Stimulated activated CD8-positive, alpha-beta memory T cell treated with anti-CD3 and anti-CD28 coated beads, Interleukin-15, amount 100 ng/mL, for 24 hours (primary cell): ENCODE measurements at places on chromosomes 4 and X.

GRCh38 chr4:185238215-185238681 is 28.9 kb downstream of the SNX25 start:
- DNase-seq: no peak

DNA sequence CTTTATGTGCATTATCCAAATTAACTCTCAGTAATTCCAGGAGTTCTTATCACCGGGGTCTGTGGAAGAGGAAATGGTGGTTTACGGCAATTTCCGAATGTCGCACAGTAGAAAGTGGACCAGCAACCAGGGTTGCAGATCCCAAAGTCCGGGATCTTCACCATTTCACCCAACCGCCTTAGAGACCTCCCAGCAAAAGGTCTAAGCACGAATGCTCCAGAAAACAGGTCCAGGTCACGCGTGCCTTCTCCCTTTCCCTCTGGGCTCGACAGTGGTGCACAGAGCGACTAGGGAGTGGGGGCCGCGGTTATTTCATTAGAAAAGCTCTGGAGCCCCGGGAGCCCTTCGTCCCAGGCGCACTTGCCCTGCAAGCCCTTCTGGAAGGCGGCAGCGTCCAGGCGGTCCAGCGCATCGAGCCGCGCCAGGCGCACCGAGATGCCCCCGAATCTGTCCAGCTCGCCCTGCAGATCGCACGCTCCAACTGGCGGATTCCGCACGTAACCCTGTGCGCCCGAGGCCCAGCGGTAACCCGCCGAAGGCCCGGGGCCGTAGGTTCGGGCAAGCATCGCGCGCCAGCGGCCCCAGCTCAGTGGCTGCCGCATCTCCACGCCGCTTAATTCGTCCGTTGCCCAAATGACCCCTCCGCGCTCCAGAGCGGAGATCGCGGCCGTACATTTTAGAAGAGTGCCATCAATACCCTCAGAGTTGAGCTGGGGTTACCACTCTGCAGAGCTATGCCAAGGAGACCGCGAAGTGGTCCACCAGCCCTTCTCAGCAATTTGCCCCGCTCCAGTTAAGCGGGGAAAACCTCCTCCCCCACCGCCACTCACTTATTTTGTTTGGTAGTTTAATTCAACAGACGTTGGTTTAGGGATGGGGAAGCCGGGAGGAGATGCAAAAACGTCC is at the start of gene NUDT6:
Gene NUDT6 (minus strand): TSS at position 627 of the 906 bp plus-strand sequence. CDS start 25 bp downstream, at position 602.
- DNase-seq: peak; percentile 10

DNA sequence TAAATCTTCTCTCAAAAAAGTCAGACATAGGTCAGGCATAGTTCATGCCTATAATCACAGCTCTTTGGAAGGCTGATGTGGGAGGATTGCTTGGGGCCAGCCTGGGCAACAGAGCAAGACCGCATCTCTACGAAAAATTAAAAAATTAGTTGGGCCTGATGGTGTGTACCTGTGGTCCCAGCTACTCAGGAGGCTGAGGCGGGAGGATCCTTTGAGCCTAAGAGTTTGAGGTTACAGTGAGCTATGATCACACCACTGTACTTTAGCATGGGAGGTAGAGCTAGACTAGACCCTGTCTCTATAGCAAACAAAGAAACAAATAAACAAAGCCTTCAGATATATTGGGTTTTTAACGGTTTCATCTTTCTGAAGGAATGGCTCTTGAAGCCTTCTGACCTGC is 62.2 kb downstream of the DIPK2B start:
- no peak for DNase-seq

GRCh38 chr4:168841000-168841671 is 168.9 kb downstream of the CBR4 start:
- no peak for DNase-seq
